T-helper 9 cell (primary cell): ENCODE measurements at places on chromosomes 16 and 17.

DNA sequence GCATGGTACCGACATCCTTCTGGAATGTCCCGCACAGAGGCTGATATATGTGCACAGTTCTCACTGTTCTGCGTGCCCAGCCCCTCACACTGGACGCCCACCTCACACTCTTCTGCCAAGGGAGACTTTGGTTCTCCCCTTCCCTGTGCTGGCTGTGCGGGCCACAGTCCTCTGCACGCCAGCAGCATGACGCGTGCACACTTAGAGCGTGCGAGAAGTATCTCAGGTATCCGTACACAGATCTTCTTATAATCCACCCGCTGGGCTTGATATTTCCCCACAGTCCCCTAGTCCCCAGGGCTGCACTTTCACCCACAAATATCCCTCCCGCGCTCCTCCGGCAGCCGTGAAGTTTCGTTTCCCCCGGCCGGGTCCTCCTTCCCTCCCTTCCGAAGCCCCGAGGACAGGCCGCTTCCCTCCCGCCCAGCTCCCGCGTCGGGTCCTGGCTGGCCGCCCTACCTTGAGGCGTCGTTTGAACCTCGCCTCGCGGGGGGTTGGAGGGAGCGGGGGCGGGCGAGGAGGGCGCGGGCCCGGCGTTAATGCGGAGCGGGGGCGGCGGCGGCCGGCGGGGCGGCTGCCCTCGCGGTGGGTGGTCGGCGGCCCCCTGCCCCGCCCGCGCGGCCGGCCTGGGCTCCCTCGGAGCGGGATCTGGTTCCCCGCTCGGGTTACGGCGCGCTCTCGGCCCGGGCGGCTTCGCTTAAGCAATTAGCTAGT lies 5.0 kb upstream of the FOXF1 start:
- DNase-seq: no peak

GRCh38 chr17:67573987-67574657 lies 143.6 kb upstream of the NOL11 start:
- no peak for DNase-seq

DNA sequence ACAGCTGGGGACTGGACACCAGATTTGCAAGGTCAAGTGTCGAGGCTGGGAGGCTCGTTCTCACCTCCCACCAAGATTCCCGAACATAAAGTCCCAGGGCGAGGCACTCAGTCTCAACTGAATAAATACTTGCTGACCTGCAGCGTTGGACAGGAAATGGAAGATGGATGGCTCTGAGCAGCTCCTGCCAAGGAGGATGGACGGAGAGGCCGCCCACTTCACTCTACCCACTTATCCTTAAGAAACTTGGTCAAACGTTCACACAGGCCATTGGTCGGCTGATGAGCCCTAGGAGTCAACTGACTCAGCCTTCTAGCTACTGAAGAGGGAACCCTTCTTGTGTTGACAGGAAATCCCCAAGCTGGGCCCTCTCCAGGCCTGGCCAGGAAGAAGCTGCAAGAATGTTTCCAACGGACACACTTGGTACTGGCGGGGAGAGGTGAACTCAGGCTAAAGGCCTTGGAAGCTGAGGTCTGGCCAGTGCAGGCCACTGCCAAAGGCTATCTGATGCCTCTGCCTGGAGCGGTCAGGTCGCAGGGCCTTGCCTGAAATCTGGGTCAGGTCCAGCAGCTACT lies 50.0 kb downstream of the VAC14 start:
- no peak for DNase-seq

DNA sequence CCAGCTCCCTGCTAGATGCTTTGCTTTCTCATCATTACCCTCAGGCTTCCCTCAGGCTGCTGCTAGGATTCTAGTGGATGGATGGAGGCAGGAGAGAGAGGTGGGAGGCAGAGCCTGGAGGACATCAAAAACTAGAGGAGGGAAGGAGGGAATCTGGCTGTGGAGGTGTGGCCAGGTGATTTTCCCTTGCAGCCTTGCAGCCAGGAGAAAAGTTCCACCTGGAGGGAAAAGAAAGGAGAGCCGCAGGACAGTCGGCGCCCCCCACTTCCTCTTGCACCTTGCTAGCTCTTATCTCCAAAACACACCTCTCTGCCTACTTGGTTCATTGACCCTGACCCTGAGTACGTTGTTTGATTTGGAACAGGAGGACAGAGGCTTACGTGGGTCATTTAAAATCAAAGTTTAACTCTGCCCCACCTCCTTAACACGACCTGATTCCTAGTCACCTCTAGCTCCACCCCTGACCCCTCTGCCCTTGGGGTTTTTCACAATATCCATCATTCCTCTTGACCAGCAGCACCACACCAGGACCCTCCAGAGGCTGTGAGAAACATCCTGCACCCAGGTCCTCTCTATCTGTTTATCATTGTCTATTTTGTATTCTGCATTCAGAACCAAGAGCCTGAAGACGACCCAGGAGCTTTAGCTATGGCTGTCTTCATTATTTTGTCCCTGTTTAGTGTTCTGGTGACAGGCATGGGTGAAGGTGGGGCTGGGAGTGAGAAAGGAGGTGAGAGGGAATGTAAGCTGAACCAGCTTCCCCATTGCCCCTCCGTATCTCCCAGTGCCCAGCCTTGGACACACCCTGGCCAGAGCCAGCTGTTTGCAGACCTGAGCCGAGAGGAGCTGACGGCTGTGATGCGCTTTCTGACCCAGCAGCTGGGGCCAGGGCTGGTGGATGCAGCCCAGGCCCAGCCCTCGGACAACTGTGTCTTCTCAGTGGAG lies 15.9 kb downstream of the AOC3 start:
- DNase-seq: no peak

DNA sequence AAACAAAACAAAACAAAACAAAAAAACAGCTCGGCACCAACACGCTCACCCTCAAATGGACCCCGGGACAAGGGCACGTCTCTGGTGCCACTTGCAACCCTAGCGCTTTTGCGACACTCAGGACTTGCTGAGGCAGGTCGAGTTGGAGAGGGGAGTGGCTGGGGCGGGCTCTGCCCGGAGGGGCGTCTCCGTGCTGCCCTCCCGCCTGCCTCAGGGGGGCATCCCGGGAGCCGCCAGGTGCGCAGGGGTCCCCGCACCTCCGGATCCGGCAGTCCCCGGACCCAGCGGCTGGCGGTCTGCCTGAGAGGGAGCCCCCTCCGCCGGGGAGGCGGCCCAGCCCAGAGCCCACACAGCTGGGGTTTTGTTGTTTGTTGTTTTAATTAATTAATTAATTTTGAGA lies at the start of gene SLC52A1:
SLC52A1 (minus strand) TSS at position 112 of the 400 bp plus-strand sequence. CDS start 820 bp downstream, outside the sequence.
- DNase-seq: no peak

- peak; percentile 23 for DNase-seq
Measured at GRCh38 chr17:8994319-8994718, 27.0 kb upstream of the NTN1 start.

DNA sequence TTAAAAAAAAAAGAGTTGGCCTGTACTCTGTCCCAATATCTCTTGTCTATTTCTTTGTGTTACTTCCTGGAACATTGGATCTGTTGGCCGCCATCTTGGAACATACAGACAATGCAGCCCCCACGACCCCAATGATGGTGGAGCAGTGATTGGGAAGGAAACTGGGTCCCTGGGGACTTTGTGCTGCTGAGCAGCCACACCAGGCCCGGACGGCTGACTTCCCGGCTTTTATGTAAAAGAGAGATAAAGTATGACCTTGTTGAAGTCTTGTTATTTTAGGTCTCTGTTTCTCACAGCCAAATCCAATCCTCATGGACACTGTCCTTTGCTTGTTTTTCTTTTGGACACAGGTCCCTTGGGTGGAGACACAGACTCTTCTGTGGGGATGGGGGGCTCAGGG lies 204.5 kb downstream of the SALL1 start:
- DNase-seq: no peak

DNA sequence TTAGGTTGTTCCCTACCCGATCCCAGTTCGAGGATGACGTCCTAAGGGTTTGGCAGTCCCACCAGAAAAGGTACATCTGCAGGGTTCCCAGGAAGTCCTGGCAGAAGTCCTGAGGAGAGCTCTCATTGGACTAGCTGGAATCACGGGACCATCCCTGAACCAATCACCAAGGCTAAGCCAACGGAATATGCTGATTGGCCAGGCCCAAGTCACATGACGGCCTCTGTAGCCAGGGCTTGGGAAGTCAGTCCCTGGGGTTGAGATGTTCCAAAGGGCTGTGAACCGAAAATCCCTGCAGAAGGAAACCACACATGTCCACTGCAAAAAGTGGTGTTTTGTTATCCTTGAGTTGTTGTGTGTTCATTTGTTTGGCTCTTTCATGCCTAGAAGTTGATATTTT lies 68.2 kb upstream of the ZNF423 start:
- no peak for DNase-seq

DNA sequence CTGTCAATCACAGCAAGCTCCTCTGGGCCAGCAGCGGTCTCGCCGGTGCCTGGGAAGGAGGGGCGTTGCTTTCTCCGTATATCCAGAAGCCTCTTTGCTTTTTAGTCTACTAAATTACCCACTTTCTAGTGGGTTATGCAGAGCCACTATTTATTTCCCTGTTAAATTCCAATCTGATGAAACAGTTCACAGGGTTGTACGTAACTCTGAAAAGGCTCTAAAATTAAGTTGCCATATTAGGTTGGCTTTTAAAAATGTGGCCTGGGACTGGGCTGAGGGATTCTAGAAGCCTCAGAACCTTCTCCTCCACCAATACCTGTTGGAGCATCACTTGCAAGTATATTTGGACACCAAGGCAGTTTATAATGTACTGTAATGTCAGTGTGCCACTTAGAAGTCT lies 27.2 kb downstream of the MARCHF10 start:
- no peak for DNase-seq

DNA sequence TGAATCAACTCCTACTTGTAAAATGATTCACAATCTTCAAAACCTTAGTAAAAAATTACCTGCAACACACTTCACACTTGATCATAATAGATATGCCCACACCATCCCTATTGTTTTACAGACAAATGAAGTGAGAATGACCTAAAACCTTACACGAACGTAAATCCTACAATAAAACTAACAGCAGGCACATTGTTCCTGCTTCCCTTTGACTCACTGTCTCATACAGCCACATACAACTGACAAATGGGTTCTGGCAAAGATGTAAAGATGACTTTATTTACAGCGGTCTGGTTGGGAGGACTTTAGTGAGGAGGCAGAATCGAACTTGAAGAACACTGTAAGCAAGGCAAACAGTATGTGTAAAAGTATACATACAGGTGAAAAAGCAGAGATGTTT lies 188.7 kb downstream of the MYO1D start:
- no peak for DNase-seq

DNA sequence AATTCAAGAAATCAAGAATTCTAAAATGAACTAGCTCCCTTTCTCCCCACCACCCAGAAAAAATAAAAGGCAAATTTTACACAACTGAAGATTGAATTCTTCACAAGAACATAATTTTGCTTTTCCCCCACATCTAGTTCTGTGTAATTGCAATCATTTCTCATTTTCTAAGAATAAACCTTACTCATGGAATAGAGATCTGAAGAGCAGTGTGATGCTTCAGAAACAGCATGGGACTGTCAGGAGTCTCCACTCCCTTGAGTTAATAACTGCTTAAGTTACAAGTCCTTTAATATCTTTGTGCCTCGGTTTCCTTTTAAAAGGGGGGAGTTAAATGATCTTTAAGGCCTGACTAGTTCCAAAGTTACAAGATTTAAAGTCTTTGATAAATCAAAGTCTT lies 53.7 kb downstream of the CACNG1 start:
- DNase-seq: no peak
